Astrocyte of the cerebellum (primary cell): ENCODE measurements at places on chromosomes 6 and 20.
A peak's percentile ranks its signal among the peaks of the same experiment; 100 is the strongest.

DNA sequence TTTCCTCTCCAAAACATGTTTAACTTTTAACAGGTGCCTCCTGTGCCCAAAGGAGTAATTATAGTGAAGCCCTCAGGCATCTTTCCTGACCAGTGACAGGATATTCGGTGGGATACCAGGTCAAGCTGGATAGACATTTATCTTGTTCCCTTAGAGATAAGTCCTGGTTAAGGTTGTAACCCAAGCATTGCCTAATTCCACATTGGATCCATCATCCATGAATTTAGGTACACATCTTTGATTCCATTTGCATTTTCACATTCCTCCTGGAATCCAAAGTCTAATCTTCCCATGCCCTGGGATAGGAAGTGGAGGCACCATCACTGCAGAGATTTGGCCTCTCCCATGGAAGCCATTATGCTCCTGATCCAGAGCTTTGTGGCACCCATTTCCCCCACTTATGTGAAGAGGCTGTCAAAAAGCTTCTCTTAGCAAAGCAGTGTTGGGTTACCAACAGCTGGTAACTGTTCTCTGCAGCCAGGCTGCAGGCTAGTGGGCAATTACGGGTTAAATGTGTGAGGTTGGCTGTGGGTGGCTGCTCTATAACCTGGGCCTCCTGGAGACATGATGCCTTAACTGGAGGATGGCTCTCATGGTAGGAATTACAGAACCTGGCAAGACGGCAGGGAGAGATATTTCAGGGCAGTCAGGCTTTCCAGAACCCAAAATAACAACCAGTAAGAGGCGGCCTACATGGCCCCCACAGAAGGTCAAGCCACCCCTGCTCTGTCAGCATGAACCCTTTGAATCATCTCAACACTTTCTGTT, 96.9 kb upstream of the VGLL2 start:
- no peak for DNase-seq

DNA sequence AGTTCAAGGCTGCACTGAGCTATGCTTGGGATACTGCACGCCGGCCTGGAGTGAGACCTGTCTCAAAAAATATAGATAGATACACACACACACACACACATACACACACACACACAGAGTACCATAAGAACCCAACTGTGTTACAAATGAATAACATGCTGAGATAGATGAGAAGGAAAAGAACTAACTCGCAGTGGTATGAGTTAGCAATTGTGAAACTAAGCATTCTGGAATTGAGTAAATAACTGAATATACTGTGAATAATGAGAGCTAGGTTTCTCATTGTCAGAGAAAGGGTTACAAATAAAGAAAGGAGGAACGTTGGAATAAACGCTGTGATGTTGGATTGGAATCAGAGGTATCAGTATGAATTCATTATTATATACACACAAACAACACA, 14.6 kb upstream of the FAXC start:
- no peak for DNase-seq

GRCh38 chr6:22965889-22966288, 396.5 kb downstream of the HDGFL1 start:
- DNase-seq = no peak

DNA sequence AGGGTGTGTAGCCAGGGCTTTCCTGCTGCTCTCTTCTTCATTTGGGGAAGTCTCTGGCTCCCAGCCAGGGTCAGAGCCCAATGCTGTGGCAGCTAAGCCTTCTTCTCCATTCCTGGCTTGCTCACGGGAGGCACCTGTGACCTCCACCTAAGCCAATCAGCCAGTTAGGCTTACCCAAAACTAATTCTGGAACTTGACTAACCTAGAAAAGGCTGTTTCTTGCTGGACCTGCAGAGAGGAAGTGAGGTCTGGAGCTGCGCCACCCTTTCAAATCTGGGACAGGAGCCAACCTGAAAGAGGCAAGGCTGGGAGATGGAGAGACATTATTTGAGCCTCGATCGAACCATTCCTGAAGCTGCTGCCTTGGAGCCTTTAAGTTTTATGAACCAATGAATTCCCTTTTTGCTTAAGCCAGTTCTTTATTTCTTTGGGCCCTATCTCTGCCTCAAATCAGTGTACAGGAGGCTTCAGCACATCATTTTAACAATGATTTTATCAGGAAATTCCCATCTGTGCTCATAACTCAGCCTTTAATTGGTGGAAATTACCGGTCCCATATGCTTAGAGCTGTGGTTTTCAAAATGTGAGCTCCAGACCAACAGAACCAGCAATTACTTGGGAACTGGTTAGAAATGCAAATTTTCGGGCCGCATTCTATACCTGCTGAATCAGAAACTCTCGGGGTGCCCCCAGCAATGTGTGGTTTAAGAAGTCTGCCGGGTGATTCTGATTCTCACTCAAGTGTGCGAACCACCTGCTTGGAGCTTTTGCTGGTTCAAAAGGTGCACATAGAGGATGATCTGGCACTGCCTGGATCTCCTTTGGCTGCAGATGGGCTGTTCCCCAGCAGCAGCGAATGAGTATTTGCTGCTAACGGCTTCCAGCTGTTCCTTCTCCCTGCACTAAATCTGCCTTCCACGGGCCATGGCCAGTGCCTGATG, 97.4 kb upstream of the RNF24 start:
- DNase-seq = peak; percentile 62

DNA sequence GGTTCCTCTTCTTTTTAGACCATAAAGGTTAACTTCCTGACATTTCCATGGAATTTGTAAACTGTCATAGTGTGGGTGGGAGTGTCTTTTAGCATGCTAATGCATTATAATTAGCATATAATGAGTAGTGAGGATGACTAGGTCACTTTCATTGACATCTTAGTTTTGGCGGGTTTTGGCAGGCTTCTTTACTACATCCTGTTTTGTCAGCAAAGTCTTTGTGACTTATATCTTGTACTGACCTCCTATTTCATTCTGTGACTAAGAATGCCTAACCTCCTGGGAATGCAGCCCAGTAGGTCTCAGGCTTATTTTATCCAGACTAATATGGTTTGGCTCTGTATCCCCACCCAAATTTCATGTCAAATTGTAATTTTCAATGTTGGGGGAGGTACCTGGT, 149.6 kb upstream of the SYNCRIP start:
- DNase-seq = no peak

- no peak for DNase-seq
These were observed 57.8 kb downstream of the KIZ start for GRCh38 chr20:21183722-21184121.

GRCh38 chr6:127630800-127631199, 53.8 kb downstream of the C6orf58 start:
- no peak for DNase-seq

- no peak for DNase-seq
These were observed 11.4 kb downstream of the PPIL6 start for GRCh38 chr6:109428889-109429477.

- DNase-seq = no peak
These were observed 16.9 kb downstream of the MDFI start for GRCh38 chr6:41655176-41655575.

GRCh38 chr6:1597924-1598323, 11.8 kb upstream of the FOXC1 start:
- no peak for DNase-seq

DNA sequence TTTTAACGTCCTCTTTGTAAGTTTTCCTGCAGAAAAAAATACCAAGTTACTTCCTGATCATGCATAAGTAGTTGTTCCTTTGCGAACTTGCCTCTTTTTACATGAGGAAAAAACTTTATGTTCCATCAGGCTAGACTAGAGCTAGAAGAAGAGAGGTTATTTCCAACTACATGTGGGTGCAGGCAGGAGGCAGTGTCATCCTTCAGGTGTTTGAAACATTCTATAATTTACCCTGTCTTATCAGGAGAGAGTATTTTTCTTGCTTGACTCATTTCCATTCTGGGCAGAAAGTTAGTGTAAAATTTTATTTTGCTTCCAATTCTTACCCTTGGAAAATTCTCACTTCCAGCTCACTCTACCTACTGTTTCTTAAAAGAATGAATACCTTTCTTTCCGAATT, 28.5 kb upstream of the EPHA7 start:
- DNase-seq = no peak

DNA sequence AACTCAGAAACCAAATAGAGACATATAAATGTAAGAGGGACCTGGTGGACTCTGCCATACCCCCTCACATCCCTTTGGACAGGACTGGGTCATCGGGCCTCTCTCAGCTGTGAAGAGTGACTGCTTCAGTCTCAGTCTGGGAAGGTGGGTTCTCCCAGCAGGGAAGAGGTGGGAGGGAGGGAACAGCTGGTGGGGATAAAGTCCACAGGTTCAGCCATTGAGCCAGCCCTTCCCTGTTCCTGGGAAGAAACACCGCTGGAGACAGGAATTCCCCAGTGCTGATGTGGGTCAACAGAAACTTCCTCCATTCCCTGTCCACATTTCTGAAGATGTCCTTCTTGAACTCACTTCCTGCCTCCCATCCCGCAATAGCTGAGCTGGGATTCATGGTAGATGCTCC, 209.2 kb upstream of the PMEPA1 start:
- no peak for DNase-seq

DNA sequence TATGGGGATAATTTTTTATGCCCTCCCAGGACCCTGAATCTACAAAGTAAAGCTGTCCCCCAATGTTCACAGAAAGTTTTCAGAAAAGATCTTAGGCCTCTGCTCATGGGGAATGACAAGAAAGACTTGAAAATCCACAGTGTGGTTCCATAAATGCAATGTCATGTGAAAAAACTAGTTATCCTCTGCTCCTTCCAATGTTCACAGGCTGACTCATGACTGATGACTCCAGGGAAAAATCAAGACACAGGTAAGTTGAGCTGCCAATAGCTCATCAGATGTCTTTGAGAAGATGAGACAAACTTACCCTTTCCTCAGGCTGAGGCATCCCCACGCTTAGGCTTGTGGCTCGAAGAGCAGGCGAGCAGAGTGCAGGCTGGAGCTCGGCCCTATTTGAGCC, 14.8 kb upstream of the BCLAF1 start:
- DNase-seq = no peak

DNA sequence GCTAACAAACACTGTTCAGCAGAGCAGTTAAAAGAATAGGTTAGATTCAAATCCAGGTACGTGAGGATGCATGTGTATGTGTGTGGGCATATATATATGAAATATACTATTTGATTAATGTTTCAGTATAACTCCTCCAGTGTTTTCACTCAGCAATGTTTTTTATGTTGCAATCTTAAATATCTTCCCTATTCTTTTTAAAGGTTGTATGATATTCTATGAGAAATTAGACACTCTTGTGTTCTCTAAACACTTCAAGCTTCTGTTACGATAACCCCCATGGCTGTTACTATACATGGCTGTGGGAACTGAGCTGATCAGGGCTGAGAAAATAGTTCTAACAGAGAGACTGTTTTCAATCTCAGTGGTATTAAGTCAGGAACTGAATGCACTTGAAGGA, 421.0 kb downstream of the CBLN4 start:
- no peak for DNase-seq

GRCh38 chr20:5933802-5934436, 16.4 kb downstream of the TRMT6 start:
- no peak for DNase-seq

- DNase-seq = no peak
These were observed 196.5 kb downstream of the BACH2 start for GRCh38 chr6:90100059-90100665.

DNA sequence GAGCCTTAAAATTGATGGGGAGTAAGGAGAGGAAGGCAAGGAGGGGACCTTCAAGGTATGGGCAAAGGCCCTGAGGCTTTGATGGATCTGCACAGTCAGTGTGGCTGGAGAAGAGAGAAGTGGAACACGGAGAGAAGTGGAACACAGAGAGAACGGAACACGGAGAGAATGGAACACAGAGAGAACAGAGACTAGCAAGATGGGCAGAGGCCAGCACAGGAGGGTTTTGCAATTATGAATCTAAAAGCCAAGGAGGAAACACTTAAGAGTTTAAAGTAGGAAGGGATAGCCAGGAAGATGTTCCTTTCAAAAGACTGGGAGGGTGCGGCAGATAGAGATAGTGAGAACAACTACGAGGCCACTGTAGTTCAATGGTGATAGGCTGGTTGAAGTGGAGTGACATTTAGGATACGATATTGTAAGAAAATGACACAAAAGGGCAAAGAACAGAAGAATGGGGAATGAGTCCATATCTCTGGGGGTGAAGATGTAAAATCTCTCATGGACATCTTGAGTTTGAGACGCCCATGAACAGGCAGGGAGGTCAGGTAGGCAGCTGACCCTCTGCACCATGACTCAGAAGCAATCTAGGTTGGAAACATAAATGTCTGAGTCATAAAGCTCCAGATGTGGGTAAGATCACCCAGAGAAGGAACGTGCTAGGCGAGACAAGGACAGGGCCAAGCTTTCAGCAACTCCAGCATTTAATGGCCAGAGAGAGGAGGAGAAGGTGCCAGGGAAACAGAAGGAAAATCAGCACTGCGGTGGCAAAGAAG, 25.4 kb downstream of the ZMYND8 start:
- DNase-seq = no peak

- DNase-seq = no peak
These were observed 9.3 kb upstream of the NQO2 start for GRCh38 chr6:2990248-2990931.

GRCh38 chr6:44255105-44255808, 2.1 kb downstream of the SLC35B2 start:
- DNase-seq = no peak

GRCh38 chr6:158560836-158561320, 987 bp downstream of the TMEM181 start:
- no peak for DNase-seq

DNA sequence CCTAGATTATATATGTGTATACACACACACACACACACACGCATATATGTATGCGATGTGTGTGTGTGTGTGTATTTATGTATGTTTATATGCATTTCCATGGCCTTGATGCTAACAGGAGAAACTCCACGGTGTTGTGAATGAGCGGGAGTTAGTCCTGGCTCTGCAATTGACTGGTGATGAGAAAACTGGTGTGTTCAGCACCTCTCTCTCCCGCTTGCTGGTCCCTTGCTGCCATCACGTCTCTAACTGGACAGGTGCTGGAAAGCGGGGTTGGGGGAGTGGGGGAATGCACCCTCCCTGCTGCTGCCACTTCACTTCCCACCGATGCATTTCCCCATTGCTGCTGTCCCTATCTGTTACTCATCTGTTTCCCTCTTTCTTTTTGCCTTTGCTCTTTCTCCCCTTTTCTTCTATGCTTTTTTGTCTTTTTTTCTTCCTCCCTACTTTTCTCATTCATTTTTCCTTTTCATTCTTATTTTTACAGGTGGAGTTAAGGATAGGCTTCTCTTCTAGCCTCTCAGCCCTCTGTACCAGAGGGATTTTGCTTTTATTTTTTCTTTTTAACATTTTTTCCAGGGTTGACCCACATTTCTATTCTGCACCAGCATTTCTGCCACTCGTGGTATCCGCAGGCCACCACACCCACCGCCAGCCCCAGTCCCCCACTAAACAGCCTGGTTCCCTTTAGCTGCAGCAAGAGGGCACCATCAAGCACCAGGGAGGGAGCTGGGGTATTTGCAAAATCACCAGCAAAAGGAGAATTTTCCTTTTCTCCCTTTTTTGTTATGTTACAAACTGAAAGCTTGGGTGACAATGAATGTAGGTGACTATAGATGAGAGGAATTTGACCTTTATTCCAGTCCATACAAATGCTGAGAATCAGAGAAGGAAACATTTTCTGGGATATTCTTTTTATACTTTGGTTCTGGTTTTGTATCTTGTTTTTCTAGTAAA, 115.6 kb downstream of the TCP11 start:
- DNase-seq = no peak
